ENCODE measurements at places on chromosomes 4 and X.

DNA sequence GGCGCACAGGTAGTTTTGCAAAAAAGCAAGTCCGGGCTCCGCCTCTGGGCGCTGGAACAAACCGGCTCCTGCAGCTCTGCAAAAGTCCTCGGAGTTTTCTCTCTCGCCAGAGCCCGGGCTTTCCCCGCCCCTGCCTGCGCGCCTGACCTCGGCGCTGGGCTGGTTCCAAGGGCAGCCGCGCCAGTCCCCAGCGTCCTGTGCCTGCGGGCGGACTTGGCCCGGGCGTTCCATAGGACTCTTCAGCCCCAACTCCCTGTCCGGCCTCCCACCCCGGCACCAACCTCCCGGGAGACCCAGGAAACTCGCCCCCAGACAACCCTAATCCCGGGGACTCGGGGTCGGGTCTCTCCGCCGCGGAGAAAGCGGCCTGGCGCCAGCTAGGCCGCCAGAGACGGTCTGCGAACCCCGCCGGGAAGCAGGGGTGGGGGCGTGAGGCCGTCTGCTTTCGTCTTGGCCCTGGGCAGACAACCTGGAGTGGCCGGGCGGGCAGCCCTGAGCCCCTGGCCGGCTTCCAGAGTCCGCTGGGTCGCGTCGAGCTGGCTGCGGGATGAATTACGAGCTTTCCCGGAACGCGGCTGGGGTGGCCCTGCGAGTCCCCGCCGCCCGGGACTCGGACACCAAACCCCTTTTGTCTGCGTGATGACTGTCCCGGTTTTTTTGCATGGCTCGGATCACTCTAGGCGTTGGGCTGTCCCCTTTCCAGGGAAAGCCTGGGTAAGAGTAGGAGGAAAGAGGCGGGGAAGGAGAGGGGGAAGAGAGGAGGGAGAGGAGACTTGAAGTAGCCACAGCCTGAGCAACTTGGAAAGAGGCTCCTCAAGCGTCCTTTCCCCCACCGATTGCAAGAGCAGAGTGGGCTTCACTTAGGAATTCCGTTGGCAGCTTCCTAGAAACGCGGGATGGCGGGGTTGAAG is 916 bp downstream of the MXRA5 start:
- DNase-seq = no peak

DNA sequence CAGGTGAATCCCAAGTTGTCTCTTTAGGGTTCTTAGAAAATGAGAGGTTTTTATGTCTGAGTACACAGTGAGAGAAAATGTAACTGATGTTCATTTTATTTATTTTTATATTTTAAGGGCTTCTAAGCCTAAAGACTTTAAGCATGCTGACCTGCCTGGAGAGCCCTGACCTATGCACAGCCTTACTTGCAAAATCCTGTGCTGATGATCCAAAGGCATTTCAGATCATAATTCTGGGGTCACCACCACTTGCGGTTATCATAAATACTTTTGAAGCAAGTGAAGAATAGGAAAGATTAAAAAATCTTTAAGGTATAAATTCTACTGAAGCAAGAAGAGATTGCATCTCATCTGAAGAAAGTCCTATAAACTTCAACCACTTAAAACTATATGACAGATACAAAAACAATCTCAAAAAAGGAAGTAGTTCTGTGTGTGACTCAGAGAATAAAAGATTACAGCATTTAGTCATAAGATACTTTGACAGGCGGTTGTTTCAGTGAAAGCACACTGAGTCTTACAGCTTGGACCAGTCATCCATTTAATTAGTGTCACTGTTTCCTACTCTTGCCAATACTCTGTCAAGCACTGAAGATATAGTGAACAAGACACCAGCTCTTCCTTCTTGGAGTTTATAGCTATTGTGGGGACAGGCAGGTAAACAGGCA is 245.2 kb upstream of the DIPK2B start:
- DNase-seq = no peak

- DNase-seq = no peak
Measured at GRCh38 chr4:153471698-153472093, 5.5 kb downstream of the TMEM131L start.

DNA sequence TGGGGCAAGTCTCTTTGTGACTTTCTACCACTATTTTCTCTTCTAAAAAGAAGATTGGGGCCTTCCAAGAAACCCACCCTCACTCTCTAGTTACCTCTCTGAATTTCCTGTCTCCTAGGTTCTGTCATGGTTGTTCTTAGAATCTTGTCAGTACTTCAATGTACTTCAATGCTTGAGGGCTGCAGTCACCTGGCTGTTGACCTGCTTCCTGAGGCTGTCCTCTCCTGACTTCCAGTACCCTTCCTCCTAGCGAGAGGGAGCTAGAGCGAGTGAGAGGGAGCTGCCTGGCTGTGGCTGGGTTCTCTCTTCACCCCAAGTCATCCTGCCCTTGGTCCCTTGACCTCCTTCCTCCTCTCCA is 17.7 kb downstream of the CD99L2 start:
- no peak for DNase-seq

DNA sequence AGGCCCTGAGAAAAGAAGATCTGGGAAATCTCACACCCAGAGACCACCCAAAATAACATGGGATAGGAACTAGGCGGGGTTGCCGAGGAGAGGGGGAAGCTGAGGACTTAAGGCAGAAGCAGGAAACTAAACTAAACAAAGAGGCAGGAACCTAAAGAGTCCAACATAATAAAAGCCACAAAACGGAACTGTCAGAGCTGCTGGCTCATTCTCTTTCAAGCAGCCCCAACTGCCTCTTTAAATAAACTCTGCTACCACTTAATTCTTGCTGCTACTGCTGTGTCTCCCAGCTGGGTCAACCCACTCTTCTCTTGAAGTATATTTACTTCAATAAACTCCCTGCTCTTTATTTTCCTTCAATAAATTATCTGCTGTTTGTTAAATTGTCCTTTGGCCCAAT is 44.5 kb downstream of the MAGEB16 start:
- DNase-seq = no peak

GRCh38 chr4:85642356-85643100 is 167.6 kb downstream of the ARHGAP24 start:
- no peak for DNase-seq

- DNase-seq = no peak
Measured at GRCh38 chr4:85391589-85392410, 83.2 kb upstream of the ARHGAP24 start.

DNA sequence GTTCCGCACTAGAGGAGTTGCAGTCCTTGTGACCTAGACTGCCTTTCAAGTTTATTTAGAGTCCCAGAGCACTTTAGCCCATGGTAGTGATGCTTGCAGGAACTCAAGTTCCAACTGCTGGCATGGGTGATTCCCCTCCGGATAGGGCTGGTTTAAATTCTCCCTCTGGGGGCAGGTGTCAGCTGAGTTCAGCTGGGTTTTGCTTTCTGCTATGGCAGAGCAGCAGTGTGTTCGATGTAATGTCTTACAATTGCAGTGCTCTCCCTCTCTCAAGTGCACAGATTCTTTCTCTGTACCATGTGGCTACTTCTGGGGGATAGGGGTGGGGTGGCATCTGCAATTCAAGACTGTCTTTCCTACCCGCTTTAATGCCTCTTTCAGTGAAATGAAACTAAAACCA is 164.8 kb upstream of the ZIC3 start:
- DNase-seq = no peak

GRCh38 chr4:26342328-26343037 is 21.7 kb downstream of the RBPJ start:
- DNase-seq = no peak

- no peak for DNase-seq
Measured at GRCh38 chr4:144189121-144189520, 48.6 kb upstream of the GYPA start.

DNA sequence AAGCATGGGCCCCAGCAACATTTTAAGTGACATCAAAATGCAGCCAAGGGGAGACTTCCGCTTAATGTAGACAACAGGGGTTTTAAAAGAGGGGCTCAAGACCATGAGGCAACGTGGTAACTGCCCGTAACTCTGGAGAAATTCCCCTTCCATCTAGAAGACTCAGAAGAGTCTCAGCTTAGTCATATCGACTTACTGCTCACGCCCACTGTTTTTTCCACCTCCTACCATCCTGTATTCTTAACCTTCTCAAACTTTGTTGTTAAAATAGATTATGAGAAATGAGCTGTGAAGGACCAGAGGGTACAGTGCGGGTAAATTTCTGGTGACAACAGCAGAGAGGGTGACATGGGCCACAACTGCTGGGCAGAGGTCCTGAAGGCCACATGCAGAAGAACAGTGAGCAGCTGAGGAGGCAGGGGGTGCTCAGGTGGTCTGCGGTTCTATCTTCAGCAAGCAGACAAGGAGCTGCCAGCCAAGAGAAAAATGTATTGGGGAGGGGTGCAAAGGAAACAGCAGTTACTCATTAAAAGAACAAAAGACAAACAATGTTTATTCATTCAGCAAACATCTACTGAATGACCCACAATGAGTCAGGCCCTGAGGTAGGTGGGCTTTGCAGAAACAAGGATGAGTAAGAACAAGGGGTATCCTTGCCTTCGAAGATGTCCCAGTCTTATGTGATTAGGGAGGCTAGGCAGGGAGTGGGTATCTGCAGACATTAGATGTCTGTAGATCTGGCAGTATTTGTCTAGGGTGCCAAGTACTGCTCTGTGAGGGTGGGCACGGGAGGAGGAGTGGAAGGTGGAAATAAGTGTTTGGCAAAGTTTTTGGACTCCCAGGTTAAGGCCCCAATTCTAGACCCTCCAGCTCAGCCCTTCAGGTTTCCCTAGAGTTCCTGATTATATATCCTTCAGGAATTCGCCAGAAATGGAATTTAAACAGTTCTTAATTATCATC is 175.3 kb downstream of the TSPAN5 start:
- no peak for DNase-seq

DNA sequence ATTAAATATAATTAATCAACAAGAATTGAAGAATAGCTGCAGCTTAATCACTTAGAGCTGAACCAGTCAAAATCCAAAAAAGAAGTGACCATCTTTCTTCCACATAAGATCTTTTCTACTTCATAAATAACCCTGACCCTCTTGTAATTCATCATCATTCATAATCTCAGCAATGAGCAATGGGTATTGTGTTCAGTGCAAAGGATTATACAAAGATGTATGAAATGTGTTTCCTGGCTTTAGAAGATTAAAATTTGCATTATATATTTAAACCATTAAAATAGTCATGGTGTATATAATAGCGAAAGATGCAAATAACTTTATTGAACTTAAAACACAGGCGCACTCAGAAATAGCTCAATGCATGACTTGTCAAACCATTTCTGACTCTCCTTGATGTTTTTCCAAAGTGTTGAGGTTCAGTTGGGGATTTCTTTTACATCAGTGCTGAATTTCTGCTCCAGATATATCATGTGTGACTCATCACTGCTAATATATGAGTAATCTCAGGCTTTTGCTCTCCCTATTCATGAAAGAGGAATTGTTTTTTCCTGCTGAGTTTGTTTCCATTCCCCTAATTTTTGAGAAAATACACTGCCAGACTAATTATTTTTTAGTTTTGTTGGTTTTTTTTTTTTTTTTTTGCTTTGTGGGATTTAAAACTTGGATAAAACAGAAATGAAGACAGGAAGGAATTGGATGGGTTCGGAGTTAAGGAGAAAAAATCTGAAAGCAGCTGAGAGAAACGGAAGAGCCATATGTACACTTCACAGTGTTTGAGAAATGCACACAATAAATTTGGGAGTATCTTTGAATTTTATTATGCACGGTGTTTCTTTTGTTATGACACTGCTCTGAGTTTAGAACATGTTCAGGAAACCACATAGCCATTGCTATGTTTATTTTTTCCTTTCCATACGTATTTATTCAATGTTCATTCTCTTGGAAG is 290.1 kb upstream of the PCDH7 start:
- DNase-seq = no peak

DNA sequence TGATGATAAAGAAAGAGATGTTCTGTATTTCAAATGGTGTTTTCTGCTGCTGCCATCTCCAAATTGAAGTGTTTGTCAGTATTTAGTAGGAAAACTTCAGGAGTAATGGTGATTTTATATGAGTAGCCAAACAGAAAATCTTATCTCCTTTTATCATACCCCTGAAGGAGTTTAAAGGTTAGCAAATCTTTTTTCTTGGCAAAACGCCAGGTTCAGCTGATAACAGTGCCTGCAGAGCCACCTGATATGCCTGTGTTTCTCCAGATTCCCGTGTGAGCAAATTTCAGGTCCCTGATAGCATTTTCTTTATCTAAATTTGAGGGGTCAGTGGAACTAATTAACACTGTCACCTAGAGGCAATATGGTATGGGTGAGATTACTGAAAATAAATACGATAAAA is 65.8 kb upstream of the ETNPPL start:
- DNase-seq = no peak

DNA sequence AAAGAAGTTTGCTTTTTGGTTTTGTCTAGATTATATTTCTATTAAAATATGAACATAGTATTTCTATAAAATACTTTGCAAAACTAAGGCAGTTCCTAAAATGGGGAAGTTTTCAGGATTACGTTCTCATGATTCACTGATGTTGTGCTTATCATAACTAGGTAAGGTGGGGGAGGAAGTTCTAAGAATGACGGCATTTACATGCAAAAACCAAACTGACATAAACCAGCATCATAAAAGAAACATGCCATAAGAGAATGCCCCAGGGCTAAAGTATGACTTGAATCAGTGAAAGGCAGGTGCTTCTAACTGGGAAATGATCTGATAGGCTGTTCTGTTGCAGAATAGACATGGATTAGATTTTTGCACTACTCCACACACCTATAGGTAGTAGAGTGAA is 204.7 kb upstream of the JADE1 start:
- no peak for DNase-seq

DNA sequence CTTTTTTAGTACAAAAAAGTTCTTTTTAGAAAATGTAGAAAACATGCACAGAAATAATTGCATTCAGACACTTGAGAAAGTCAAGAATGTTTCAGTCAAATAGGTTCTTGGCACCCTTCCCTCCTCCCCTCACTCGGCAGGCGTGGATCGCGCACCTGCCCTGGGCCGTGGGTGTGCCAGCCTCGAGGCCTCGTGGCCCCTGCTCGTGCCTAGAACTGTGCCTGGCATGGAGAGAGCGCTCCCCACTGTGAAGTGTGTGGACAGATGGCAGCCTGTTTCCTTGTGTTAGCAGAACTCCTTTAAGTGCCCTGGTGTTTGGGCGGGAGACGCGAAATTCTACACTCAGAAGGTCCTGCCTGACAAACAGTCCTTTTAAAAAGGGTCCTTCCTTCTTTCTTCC is 14.7 kb downstream of the RGS12 start:
- no peak for DNase-seq

DNA sequence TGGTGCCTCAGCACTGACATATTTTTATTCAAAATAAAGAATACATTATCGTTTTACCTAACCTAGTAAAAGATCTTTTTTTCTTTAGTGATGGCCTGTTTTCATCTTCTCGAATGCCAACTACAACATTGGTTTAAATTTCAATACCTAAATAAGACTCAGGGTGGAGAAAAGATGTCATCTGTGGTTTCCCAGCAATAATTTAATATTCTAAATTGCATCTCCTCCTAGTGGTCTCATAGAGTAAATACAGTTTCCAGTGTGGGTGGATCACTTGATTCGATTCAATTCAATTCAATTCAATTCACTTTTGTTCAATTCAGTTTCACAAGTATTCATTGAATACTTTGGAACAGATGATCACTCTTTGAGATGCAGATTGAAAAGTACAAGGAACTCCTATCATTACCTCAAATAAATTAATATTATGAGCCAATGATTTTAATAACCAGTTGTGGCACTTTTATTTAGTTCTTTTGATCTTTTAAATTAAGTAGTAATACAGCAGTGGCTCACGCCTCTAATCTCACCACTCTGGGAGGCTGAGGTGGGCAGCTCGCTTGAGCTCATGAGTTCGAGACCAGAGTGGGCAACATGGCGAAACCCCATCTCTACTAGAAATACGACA is 427.2 kb downstream of the FAT4 start:
- DNase-seq = no peak
